GM12891 (cell line): ENCODE measurements at places on chromosomes 2 and 18.

GRCh38 chr18:47390410-47391024 is 139.1 kb upstream of the SKOR2 start:
- no peak for DNase-seq

DNA sequence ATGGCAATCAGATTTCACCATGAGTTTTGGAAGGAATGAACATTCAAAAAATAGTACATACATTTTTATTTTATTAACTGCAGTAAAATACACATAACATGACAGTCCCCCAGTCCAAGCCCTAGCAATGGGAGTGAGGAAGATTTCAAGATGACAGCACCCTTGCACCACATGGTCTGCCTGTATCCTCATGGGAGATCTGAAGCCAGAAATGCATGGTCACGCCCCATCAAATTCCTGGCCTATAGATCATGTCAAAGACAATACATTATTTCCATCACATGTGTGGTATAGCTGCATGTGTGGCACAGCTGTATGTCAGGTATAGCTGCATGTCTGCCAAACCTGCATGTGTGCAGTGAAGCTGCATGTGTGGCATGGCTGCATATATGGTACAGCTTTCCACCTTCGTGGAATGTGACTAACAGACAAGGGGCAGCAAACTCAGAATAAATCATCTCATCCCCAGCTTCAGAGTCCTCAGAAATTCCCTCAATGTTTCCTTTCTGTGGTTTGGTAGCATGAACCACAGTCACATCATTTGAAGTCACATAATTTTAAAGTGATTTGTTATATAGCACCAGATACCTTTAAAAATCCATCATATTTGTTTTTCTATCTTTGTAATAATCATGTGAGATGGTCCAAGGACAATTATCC is 518.2 kb upstream of the SOX11 start:
- no peak for DNase-seq

GRCh38 chr2:68739595-68740399 is 5.2 kb downstream of the ARHGAP25 start:
- no peak for DNase-seq

- DNase-seq: no peak
Observed at GRCh38 chr2:233556881-233557736, 9.5 kb downstream of the USP40 start.

DNA sequence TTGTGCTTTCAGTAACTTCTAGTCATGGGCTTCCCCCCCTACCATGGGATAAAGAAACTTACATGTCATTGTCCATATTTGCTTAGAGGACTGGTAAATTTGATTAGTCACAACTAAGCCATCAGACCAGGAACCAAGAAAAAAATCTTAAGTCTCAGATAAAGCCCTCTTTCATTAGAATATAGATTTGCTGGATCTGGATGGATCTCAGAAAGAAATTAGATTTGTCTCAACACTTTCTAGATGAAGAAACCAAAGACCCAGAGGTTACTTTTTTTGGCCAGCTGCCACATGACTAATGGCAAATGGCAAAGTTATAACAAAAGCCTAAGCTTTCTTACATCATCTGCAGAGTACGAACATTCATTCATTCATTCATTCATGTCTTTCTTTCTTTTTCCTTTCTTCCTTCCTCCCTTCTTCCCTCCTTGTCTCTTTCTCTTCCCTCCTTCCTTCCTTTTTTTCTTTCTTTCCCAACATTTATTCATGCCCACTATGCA is 60.2 kb downstream of the CDCA7 start:
- no peak for DNase-seq

GRCh38 chr2:18154812-18155211 is 276.3 kb downstream of the KCNS3 start:
- no peak for DNase-seq

- no peak for DNase-seq
Observed at GRCh38 chr2:240135706-240136012, 446 bp downstream of the COPS9 start.

DNA sequence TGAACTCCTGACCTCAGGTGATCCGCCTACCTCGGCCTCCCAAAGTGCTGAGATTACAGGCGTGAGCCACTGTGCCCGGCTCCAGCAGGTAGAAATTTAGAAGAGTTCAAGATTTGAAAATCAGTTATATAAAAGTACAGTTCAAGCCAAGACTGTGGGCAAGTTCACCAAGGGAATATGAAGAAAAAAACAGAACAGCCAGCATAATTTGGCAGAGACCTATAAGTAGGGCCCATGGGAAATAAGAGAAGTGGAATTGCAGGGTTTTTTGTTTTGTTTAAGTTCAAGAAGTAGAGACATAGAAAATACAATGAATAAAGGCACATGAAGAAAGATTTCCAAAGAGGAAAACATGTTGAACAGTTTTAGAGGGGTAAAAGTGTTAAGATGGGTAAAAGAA is 57.9 kb downstream of the BAZ2B start:
- no peak for DNase-seq

GRCh38 chr2:20148923-20149702 is 75.8 kb downstream of the SDC1 start:
- no peak for DNase-seq

- no peak for DNase-seq
Observed at GRCh38 chr18:58953627-58954026, 89.0 kb downstream of the ZNF532 start.

GRCh38 chr2:137522620-137523011 is 441.7 kb upstream of the HNMT start:
- DNase-seq: no peak

- no peak for DNase-seq
Observed at GRCh38 chr2:159811232-159811631, 13.2 kb upstream of the CD302 start.

GRCh38 chr18:48376406-48376805 is 32.8 kb downstream of the ZBTB7C start:
- DNase-seq: no peak

- no peak for DNase-seq
Observed at GRCh38 chr2:212723226-212723625, 184.6 kb upstream of the ERBB4 start.

- no peak for DNase-seq
Observed at GRCh38 chr2:239249048-239249447, 151.8 kb downstream of the HDAC4 start.

DNA sequence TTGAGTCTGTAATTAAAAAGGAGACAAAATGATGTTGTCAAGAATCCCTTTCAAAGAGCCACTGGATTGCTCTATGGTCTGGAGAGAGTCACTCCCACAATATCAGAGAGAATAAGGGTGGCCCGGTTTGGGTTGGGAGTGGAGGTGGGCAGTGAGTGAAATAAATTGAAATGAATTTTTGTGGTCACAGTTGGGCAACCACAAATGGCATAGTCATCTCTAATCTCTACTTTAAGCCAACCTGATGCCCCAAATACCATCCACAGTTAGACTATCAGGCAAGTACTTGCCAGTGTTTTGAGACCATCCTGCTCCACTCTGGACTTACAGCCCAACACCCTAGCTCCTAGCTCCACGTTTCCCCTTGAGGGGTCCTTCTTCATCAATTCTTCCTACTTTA is 559.7 kb downstream of the BCL11A start:
- no peak for DNase-seq

DNA sequence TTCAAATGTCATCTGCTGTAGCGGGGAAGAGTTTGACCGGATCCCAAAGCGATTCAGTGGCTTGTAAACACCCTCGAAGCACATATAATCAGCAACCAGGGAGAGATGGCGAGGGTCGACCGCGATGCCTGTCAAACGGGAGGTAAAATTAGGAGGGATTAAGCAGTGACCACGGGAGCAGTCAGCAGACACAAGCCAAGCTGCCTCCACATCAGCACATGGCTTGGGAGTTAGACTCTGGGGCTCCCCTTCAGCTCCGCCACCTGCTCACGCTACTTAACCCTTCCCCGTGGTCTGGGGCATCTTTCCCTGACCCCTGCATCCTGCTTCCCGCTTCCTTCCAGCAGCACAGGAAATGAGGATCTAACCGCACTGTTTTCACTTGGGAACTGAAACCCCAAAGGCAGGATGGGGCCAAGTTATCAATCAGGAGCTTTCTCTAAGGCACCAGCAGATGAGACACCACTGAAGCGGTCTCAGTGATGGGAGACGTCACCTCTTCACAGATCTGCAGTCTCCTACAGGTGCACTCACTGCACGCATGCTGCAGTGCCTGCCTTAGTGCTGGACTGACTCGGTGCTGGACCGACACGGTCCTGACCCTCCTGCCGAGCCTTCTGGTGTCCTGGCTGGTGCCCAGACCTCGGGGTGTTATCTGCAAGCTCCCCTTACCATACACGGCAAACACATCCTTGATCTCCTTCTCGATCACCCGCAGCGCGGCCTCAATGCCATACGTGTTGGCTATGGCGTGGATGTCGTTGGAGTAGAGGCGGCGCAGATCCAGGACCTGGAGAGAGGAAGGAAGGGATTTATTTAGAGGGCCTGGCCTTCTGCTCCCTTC is 77.5 kb downstream of the POLR1A start:
- DNase-seq: no peak

DNA sequence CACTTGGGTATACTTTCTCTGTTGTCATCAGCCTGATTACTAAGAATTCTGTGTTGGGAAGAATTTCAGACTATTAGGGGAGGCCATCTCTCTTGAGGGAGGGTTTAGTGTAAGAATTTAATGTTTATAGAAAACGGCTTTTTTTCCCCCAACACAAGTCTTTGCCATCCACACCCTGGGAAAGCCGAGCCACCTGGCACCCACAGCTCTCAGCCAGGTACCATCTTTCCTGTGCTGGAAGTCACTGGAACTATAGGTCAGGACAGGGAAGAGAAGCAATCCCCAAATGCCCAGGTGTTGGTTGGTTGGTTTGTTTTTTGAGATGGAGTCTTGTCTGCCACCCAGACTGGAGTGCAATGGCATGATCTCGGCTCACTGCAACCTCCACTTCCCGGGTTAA is 155.1 kb downstream of the SMAD7 start:
- no peak for DNase-seq

DNA sequence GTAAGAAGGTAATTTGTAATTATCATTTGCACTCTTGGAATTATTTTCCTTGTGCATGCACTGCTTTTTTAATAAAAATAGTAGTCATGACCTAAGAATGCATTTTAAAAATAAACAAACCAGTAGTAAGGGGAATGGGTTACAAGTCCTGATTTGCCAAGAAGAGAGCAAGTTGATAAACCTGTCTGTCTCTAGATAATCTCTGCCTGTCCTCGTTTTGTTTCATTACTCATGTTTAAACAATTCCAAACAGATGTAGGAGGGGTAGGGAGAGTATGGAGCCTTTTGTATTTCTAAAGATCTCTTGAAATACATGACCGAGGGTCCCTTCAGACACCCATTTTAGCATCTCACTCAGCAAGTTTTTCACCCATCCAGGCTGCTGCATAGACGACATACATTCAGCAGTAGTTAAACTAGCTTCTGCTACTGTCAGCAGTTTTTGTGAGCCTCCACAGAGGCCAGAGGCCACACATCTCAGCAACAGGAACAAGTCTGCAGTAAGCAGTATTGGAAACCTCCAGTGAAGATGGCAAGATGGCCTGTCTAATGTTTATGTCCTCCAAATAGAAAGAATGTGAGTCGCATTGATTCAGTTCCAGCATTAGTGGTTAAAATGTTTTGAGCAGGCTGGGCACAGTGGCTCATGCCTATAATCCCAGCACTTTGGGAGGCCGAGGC is 2.3 kb upstream of the EXOC6B start:
- DNase-seq: no peak
